ENCODE measurements at places on chromosomes 4 and X. TPM values are rescaled to one million over a fixed set of nuclear protein-coding genes. Genes with fewer than 3 reads are reported as not detected.

DNA sequence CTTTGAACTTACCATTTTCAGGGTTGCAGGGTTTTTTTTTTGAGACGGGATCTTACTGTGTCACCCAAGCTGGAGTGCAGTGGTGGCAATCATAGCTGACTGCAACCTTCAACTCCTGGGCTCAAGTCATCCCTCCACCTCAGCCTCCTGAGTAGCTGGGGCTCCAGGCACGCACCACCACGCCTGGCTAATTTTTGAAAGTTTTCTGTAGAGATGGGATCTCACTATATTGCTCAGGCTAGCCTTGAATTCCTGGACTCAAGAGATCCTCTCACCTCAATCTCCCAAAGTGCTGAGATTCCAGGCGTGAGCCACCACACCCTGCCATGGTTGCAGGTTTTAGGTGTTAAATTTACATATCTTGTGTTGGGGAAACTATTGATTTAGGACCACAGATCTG lies 64.5 kb downstream of the STOX2 start:
- no peak for DNase-seq

DNA sequence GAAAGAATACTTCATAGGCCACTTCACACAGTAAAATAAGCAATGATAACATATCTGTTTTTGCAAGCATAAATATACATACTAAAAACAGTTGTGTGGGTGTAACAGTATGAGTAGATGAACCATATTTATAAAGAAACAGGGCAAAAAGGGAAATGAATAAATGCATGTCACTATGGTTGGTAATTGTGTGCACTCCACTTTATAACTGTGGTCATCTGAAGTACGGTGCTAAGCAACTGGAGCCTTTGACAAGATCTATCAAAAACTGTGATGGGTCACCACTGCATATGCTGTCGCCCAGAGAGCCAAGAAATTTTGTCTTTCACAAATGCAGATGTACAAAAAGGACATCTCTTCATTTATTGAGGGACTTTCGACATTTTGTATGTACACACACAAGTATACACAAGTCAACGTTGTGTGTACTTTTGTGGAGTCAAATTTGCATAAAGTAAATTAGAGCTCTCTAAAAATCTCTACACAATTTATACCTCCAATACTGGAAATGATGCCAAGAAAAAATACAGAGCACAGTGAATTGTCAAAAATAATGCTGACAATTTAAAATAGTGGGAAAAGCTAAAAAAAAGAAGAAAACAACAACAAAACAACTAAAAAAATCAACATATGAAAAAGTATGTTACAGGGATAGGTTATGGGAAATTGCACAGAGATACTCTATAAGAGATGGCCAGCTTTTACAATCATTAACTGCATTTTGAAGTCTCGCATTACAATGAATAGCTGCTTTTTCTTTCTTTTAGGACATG lies 123.1 kb upstream of the ENPEP start:
- no peak for DNase-seq

ZAR1 gene
- not detected for total RNA-seq

DNA sequence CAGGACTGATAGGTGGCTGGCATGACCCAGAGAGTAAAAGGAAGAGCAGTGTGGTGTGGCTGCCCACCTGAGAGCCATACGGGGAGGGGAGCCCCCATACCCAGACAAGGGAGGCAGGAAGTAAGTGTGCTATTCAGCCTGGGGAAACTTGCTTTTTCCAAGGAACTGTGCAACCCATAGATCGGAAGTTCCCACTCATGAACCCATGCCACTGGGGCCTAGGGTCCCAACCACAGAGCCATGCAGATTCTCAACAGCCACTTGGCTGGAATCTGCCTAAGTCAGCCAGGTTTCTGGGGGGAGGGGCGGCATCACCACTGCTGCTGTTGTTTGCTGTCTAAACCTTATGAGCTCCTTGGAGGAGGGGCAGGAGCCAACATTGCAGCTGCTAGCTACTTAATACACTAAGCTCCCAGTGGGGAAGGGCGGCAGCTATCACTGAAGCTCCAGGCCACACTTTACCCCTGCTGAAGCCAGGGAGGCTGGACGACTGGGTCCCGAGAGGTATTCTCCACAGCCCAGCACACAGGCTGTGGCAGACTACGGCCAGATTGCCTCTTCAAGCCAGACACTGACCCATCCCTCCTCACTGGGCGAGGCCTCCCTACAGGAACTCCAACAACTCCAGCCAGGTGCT lies 410.4 kb downstream of the INPP4B start:
- DNase-seq: no peak

CXorf49B gene
- total RNA-seq: not detected

- no peak for DNase-seq
Observed at GRCh38 chr4:158884280-158884679, 115.5 kb downstream of the FNIP2 start.

CBR4 gene
- 23.4 TPM for total RNA-seq

GRCh38 chr4:180637616-180638015 lies 1605.6 kb upstream of the TENM3 start:
- DNase-seq: no peak

GRCh38 chr4:79199743-79200142 lies 126.1 kb downstream of the NAA11 start:
- no peak for DNase-seq

DNA sequence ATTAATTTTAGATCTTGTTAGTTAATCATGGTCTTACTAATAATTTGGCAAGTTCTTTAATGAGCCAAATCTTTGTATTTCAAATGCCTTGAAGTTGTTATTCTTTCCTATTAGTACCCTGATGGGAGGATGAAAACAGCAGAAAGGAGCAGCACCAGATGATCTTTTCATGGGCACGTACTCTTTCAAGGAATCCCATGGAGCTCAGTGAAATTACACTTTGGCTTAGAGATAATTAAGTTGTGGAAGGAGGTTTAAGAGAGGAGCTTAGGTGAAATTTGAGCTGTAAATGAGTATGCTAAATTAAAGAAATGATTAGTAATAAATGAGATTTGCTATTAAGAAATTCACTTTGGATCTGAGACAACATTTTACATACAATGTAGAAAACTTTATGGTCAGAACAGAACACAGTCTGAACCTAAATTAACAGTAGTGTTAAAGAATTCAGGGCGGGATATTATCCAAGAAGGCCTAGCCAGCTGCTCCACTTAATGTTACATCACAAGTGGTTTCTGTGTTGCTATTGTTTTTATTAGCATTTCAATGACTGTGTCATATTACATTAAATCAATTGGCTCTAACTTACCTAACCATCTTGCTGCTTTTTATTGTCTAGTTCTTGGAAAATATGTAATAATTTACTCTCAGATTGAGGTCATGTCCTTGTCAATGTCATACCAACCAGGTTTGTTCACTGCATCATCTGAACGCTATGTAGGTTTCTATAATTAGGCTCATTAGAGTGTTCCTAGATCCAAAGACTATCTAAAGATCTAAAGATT lies 3.9 kb downstream of the MTHFD2L start:
- peak; percentile 43 for DNase-seq

CCSER1 gene
- total RNA-seq: under 0.01 TPM

DNA sequence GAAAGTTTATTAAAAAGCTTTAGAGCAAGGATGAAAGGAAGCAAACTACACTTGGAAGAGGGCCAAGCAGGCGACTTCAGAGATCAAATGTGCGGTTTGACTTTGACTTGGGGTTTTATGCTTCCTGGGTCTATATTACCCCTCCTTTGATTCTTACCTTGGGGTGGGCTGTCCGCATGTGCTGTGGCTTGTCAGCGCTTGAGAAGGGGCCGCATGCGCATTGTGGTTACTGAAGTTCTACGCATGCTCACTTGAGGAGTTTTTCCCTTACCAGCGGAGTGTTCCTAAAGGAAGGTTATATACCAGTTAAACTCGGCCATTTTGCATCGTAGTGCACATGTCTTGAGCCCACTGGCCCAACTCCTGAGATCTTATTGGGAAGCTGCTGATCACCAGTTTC lies 9.9 kb downstream of the ZNF157 start:
- DNase-seq: no peak

DNA sequence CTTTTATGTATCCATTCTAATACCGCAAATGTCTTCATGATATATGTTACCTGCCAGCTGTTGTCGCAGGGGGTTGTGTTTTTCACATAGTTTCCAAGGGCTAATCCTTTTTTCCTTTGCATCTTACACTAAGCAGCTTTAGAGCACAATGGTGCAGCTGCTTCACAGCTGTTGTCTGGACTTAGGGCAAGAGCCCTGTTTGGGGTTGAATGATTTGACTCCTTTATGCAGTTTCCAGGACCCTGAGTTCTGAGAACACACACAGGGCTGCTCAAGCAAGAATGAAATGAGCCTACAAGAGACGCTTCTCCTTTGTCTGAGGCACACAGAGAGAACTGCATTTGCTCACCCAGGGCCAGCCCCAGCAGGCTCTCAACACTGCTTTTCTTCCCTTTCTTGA lies 20.2 kb downstream of the CCNG2 start:
- no peak for DNase-seq

DNA sequence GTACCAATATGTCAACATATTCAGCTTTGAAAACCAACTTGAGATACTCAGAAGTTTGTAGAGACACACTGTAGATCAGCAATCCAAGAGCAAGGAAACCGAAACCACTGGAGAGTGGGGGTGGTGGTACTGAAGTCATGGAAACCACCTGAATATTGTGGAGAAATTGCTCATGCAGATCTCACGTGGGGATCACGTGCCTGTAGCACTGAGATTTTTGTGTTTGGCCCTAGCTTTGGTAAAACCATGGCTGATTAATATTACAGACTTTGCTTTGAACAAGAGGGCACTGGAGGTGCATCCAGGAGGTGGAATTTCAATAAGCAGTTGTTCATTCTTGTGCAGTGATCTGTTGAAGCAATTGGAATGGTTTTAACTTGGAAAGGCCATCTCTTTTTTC lies 47.2 kb downstream of the GBA3 start:
- DNase-seq: no peak

CXXC4 gene
- not detected for total RNA-seq

DNA sequence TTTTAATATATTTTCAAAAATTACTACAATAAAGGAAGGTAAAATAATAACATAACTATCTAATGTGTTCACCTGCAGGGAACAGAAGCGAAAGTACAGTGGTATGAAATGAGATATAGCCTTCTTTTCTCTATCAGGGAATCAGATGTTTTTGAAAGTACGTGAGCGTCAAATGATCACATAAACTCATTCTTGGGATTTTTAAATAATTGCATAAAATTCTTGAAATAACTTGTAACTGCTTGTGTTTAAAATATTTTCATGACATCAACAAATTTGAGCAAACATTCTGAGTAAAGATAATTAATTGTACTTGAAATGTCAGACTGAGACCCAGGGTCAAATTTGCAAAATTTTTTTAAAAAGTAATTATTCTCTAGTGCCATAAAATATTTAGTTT lies 193.5 kb upstream of the NEIL3 start:
- no peak for DNase-seq

GRCh38 chrX:131827935-131828334 lies 195.2 kb upstream of the STK26 start:
- DNase-seq: peak; percentile 35

DOK7 gene
- not detected for total RNA-seq

DNA sequence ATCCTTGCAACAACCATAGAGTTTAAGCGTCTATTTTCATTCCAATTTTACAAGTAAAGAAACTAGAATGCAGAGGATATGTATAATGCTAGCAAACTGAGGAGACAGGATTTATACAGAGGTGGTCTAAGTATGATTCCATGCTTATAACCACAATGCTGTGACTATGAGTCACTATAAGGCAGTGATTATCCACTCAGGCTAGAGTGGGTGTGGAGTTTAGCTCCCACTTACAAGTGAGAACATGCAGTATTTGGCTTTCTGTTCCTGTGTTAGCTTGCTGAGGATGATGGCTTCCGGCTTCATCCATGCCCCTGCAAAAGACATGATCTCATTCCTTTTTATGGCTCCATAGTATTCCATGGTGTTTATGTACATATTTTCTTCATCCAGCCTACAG lies 41.6 kb upstream of the EDA2R start:
- peak; percentile 50 for DNase-seq

GRCh38 chrX:38192007-38192810 lies 28.5 kb downstream of the SRPX start:
- DNase-seq: no peak

DNA sequence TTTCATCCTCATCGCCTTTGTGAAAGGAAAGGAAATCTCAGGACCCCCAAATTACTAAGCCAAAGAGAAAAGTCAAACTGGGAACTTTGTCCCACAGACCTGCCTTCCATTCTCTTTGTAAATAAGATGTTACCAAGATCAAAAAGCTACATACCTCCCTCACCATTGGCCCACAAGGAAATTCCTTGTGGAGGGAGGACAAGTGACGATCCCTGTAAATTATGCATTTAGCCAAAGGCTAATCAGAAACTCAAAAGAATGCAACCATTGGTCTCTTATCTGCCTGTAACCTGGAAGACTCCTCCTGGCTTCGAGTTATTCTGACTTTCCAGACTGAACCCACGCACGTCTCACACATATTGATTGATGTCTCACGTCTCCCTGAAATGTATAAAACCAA lies 70.3 kb downstream of the SHOX start:
- DNase-seq: no peak

- DNase-seq: no peak
Observed at GRCh38 chrX:13261348-13261747, 58.5 kb downstream of the ATXN3L start.

All from fibroblast of the aortic adventitia (primary cell).